NCI-H2029 treated with DMSO at 0.1 percent for 48 hours (cell line): ENCODE measurements at places on chromosomes 2 and 18.

DNA sequence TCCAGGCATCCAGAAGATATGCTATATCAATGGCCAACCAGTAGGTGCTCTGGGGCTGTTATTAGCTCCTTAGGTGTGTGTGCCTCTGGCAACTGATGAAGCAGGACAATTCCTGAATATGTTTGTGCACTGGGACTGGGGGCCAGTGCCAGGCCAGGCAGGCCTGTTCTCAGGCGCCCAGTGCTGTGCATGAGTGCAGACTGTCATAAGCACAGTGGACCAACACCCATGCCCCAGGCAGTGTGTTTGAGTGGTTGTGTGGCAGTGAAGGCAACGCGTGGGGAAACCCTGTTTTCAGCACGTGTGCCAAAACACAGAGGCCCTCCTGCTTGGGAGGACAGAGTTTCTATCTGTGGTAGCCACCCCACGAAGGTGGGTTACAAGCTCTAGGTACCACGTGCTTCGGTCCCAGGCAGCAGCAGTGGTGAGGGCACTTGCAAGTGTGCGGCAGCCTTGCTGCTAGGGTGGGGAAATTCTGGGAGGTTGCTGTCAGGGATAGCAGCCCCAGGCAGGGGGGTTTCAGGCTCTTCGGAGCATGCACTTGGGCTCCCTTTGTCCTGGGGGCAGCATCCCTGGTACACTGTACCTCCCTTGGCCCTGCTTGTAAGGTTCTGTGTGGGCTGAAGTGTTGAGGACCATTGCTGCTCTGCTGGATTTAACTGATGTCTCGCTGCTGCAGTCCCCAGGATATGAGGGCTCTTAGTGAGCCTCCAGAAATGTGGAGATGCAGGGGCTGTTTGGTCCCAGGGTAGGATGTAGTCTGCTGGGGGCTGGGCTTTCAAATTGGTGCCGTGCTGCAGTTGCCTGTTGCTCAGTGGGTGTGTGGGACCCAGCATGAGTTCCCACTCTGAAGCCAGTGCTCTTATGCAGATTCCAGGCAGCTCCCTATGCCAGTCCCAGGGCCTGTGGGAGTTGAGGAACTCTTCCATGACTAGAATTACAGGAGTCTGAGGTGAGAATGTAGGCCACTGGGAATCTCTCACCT lies 280.9 kb downstream of the RPRM start:
- no peak for DNase-seq

DNA sequence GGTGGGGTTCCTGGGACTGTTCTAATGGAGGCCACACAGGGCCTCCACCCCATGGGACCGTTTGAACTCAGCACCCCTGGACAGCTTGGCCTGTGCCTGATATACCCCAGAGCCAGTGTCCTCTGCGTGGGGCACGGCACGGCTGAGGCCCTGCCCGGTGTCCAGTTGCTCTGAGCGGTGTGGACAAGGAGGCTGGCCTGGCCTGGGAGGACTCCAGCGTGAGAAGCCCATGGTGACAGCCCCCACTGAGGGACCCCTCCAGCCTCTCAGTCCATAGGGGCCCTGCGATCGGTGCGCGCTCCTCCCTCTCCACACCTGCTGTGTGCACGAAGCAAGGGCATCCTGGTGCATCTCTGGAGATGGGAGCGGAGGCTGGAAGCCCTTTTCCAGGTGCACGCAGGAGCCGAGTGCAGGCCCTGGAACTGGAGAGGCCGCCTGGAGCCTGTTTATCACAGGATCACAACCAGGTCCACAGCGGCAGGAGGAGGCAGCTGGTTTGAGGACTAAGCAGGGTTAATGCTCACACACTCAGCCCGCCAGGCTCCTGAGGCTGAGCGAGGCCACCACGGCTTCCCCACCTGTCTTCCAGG lies 120.2 kb downstream of the PTGR3 start:
- no peak for DNase-seq

DNA sequence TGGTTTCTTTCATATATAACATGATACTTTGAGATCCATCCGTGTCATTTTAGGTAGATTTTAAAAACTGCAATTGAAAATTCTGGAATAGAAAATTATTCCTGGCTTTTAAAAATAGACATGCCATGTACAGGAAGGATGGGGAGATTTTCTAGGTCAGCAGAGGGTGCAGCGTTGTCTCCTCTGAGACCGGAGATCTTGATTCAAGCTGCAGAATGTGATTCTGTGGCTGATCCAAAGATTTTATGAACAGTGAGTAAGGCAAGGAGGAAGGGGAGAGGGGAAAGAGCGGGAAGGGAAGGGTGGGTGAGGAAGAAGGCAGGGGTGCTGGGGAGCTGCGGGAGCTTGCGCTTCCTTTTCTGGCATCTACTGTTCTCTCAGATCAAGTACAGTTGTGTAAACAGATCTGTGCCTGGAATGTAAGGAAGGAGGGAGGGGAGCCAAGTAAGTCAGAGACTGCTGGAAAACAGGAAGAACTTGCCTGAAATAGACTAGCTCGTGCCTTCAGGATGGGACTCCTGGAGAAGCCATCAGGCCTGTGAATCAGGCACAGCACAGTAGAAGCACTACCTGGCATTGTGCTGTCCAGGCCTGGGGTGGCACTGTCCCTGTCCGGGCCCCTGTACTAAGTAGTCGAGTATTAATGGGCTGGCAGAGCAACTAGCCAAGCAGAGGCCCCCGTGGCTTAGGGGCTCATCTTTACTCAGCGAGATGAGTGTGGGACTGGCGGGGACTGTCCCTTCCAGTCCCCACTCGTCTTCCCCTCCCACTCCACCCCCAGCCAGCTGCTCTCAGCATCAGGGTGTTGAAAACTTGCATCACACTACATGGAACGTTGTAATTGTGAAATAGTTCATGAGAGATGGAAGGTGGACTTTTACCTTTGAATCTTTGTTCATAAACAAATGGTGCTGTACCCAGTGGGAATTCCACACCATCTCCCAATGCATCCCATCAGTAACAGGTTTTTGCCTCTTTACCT lies 163.5 kb downstream of the UXS1 start:
- no peak for DNase-seq

DNA sequence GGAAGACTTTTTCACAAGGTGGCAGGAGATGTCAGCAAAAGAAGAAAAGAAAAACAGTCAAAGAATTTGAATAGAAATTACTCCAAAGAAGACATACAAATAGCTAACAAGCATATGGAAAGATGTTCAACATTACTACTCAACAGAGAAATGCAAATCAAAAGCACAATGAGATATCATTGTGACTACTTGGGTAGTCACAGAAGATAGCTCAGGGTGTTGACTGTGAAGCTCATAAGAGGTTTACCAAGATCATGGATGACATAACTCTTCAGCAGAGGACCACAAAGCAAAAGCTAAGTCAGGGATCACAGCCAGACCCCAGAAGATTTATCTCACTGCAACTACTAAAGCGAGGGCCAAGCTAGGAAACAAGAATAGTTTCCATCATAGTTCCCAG lies 53.0 kb upstream of the TANK start:
- no peak for DNase-seq

DNA sequence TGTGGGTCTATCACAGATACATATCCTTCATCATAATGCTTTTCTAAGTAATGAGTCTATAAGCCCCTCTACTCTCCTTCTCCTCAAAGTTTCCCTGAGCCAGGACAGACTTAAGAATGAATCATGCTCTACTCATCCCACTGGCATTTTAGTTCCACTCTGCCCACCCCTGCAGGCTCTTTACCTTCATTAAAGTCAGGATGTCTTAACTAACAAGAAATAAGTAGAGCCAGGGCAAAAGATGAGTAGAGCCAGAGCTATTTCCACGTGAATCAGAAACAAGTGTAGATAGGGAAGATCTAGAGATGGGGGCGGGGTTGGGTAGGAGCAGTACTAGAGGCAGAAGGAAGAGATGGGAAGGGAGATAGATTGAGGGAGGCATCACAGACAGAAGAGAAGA lies 790.5 kb downstream of the RNF144A start:
- no peak for DNase-seq

GRCh38 chr2:142936629-142937028 lies 59.2 kb downstream of the KYNU start:
- no peak for DNase-seq

DNA sequence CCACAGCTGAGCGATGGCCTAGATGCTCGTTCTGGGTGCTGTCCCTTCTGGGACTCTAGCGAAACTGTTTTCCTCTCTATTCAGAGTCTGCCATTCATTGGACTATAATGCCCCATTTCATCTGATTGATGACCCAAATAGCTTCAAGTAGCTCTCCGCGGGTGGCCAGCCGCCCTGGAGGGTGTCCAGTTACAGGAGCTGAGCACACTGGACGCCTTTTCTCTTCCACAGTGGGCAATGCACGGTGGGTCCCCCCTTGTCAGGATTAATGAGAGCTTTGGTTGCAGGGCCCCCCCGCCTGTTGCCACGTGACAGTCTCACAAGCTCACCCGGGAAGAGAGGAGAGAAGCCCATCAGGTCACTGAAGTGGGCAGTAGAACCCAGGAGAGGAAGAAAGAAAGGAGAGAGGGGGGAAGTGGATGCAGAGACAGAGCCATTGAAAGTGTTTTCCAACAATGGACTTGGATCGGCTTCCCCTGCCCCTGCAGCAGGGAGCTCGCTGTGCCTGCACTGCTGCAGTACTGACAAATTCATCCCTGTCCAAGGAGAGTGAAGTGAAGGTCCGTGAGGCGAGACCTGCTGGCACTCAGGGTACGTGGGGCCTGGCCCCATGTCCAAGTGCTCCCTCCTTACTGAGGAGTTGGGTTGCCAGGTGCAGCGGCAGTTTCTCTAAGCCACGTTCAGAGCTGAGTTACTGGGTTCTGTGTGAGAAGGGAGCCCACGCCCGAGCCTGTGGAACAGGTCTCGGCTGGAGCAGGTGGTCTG lies 44.8 kb downstream of the DIPK1C start:
- DNase-seq = no peak

- no peak for DNase-seq
Observed at GRCh38 chr2:26442707-26443106, 35.2 kb downstream of the OTOF start.

DNA sequence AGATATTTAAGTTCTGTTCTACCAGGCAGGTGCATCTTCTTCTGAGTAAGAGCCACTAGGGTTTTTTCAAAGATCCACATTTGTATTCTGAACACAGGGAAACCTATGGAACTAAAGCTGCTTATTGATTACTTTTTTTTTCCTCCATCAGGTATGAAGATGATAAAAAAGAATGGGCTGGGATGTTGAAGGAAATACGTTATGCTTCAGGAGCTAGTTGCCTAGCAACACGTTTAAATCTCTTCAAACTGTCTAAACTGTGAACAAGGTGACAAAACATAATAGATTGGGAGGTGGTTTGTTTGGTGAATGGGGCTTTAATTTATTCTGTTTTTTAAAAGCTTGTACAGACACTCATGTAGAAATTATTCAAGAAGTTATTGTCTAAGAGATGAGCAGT lies 15.9 kb downstream of the KLHL41 start:
- no peak for DNase-seq

DNA sequence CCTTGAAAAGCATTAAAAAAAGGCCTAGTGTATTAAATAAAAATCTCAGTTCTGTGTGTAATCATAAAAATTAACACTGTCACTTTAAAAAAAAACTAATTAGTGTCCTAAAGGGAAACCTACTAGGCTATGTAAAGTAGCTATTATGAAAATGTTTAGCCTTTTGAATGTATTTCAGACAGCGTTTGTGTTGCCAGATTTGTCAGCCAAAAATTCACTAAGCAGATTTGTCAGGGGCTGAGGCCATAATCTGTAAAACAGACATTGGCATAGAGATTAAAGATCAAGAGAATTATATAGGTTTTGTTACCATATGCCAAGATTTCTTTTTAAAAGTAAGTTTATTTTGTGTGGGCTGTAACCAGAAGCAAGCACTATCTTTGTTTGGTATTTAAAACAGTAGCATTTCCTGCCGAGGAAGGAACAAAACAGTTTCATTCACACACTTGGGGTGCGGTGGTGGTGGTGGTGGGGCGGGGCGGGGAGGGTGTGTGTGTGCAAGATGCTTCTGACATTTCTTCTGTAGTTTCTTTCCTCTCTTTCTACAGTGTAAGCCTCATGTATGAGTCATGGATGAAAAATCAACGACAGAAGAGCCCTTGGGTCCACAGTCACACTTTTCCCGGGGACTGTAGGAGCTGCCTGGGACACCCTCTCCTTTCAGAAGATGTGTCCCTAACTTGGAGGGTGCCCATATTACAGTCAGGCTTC lies 328.5 kb upstream of the FANCL start:
- DNase-seq = no peak

- DNase-seq = no peak
Observed at GRCh38 chr2:231640641-231641111, 48.0 kb downstream of the TEX44 start.

- no peak for DNase-seq
Observed at GRCh38 chr18:32072321-32072720, 19.4 kb upstream of the RNF138 start.
